ENCODE measurements at places on chromosomes 6 and 20.

DNA sequence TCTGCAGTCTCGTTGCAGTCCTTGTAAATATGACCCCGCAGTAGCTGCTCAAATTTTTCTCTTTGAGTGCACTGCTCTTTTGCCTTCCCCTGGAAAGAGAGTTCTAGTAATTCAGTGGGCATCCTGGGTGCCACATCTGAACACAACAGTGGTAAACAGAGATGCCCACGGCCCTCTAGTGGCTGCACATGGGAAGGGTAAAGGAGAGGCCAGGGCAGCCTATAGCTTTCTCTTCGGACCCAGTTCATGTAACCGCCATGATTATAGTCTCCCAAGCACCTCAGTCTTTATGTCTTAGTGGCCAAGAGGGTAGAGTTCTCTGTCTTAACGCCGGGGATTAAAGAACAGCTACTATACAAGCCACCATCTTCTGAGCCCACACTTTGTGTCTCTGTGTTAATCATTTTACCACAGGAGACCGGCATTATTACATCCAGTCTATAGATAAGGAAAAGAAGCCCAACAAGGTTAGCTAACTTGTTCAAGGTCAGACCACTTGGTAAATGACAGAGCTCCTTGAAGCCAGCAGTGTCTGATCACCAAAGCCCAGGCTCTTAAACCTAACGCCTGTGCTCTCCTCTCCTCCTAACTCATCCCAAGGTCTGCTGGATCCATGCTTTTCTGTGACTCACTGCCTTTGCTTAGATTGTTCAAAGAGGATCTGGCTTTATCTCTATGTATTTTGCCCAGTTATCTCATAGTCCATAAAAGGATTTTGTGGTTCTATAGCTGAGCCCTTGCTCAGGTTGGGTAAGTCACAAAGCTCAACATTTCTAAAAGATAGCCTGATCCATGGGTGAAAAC lies 81.8 kb downstream of the ISM1 start:
- peak; percentile 2 for DNase-seq

GRCh38 chr6:147633191-147633590 lies 124.7 kb downstream of the SAMD5 start:
- no peak for DNase-seq

DNA sequence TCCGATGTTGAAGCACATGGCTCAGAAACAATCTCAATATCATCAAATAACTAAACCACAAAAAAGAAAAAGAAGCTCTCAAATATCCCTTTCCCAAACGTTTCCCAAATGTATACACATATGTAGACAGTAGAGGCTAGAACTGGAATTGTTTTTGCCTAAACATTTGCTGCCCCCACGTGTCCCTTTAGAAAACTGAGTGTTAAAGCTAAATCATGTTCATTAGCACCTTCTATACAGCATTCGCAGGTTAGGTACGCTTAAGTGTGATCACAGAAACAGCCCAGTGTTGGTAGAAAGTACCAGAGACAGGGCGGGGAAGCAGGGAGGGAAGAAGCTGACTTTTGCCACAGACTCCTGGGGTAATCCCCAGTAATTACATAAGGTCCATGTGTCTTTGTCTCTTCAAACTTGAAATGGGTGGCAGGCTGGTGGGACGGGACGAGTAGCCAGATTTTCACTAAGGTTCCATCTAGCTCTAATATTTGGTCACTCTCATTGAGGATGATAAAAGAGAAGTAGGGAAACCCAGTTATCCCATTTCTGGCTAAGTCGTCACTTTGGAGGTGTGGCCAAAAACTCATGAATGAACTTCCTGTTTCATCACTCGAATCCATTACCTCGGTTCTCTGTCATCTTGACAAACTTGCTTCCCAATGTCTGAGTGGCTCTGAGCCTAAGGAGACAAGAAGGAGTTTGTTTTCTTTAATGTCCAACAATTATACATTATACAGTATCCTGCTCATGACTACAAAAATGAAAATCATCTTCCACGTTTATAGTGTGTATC lies 15.0 kb upstream of the TFAP2A start:
- no peak for DNase-seq

- DNase-seq: no peak
Observed at GRCh38 chr6:130516604-130517003, 150.8 kb downstream of the TMEM200A start.

- no peak for DNase-seq
Observed at GRCh38 chr6:112690497-112691202, 343.5 kb downstream of the RFPL4B start.

GRCh38 chr6:155062866-155063341 lies 67.8 kb downstream of the TIAM2 start:
- no peak for DNase-seq

GRCh38 chr6:23173234-23173633 lies 603.9 kb downstream of the HDGFL1 start:
- no peak for DNase-seq

DNA sequence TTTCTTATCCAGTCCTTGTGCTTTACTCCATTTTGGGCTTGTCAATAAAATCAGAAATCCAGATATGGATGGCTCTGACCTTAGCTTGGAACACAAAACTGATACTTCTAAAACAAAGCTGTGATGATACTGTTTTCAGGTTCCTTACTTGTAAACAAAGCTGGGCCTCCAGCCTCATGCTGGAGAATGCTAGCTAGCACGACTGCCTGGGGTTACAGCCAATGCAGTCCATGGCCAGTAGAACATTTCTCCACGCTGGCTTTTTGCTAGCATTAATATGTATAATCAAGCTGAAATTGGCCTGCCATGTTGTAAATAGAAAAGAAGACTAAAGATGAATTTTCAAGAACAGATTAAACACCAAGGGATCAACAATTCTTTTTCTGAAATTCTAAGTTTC lies 63.9 kb downstream of the MTHFD1L start:
- no peak for DNase-seq

DNA sequence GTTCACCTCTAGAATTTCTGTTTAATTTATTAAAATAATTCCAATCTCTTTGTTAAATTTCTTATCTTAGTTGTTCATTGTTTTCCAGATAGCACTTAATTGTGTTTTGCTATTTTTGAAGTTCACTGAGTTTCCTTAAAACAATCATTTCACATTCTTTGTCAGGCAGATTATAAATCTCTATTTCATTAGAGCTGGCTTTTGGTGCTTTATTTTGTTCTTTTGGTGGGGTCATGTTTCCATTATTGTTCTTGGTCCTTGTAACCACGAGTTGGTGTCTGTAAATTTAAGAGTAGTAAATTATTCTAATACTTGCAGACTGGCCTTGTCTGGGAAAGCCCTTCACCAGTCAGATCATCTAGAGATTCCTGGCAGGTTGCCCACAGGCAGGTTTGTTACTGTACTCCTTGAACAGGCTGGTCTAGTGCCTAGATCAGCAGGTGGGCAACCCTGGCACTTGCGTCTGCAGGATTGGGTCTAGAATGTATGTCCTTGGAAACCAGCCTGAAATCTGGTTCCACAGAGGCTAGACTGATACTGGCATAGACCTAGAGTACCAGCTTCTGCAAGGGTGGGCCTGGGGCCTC lies 110.4 kb downstream of the ADGB start:
- no peak for DNase-seq

- no peak for DNase-seq
Observed at GRCh38 chr20:47336129-47336754, 20.3 kb downstream of the ZMYND8 start.

DNA sequence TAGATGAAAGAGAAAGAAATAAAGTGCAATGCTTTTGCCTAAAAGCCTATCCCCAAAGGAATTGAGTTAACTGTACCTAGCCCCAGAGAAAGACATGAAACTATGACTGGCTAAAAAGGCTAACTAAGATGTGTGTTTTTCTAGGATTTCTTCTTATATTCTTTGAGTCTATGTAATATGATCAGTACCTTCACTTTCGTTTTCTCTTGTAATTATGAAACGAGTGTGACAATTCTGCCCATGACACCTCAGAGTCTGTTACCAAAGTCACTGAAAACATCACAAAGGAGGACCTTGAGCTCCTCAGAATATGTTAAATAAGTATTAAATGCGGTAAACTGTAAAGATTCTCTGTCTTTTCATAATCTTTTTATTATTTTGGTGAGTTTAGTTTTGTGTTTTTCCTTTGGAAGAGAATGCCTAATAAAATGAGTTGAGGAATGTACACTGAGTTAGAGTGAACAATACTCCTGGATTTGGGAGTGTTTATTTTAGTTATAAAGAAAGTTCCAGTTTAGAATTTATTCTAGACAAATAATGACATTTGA lies 141.3 kb downstream of the FUT9 start:
- DNase-seq: no peak

DNA sequence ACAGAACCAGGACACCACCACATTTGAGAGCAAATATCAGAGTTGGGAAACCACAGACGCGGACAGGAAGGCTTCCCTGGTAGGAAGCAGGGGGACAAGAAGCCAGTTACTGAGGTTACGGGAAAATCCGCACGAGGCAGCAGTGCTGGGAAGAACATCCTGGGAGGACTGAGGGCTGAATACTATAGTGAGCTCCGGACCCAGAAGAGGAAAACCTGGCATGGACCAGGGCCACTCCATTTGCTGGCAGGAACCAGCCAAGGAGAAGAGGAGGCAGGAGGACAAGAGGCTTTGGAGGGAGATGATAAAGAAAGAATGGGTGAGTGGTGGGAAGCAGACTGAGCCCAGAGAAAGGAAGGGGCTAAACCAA lies 6.1 kb upstream of the DSN1 start:
- no peak for DNase-seq

DNA sequence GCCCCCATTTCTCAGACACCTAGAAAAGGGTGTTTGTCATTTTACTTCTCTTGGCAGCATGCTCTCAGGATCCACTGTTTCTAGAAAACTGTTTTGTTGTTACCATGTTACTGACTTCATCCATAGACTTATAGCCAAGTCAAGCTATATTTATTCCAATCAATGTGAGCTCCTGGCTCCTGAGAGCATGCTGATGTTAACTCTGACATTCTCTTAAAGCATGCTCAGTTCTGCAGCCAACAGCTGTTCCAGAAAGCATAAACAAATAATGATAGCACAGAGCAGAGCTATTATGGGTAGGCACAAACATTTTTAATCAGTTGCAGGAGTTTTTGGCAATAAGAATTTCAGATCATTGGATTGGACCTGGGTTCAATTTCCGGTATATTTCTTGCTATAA lies 92.4 kb upstream of the CEP85L start:
- DNase-seq: no peak

DNA sequence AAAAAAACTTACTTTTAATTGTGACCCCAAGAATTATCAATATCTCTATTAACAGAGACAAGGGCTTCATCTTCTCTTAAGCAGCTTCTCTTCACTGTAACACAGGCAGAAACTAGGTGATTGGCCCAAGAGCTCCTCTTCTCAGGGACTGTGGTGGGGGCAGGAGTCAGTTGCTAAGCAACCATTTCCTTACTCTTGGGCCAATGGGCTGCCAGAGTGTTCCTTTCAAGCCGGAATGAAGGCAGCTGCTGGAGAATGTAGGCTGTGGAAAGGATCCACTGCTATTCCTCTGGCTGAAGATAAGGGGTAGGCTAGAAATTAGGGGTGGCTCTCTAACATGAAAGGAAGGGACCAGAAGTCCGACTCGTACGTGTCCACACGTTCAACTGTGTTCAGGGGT lies at the start of gene SEL1L2:
TSS of gene SEL1L2 (minus strand) at position 150 of the 400 bp plus-strand sequence. CDS start at position 70, 80 bp downstream.
- no peak for DNase-seq

DNA sequence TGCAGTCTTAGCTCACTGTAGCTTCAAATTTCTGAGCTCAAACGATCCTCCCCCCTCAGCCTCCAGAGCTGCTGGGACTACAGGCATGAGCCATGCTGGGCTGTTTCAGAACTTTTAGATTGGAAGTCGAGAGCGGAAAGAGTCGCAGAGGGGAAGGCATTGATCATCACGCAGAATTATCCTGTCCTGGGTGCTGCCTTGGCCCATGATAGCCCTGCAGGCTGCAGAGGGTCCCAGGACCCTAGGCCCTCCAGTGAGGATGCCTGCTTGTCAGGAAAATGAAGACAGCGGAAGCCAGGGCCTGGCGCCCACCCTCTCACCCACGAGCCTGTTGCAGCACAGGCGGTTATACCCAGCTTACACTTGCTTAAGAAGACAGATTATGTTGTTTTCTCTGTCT lies 9.1 kb downstream of the TMEM181 start:
- no peak for DNase-seq

GRCh38 chr6:168167431-168168315 lies 88.7 kb upstream of the FRMD1 start:
- DNase-seq: no peak

GRCh38 chr6:165987483-165988301 lies 180.0 kb downstream of the TBXT start:
- DNase-seq: no peak

DNA sequence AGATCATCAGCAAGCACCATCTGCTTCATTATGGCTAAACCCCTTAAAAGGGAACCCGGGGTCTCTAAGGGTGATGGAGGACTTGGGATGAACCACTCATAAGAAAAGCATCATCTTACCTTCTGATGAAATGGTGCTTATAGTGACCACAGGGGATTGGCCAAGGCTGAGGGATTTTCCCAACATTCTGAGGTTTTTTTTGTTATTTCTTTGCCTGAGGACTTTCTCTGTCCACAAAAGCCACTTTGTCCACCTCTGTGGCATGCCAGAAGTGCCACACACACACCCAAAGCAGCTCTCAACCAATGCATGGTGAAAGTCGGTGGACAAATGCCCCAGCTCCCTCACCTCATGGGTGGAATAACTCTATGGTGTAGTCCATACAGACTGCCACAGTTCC lies 79.3 kb upstream of the TOP1 start:
- no peak for DNase-seq

GRCh38 chr6:153208706-153209105 lies 77.6 kb upstream of the RGS17 start:
- DNase-seq: no peak

DNA sequence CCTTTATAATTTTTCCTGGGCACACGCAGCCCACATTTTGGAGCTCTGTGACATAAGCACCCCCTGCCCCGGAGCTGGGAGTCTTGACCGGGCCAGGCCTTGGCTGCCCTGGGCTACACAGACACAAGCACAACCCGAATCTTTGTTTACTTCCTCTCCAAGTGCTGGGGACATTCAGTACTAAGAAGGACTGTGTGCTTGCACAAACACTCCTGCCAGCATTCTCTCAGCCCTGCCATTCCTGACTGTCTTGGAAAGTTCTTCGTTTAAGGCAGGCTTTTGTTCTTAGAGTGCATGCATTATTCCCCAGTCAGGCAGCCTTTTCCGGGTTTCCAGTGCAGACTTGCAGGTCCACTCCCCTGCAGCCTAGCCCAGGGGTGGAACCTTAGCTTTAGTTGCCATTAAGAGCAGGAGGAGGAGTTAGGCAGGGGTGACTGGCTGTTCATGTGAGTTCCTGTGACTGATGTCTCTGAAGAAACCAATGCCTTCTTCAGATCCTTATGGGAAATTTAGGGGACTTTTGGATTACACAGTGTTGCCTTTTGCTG lies 28.6 kb downstream of the FOXO3 start:
- DNase-seq: no peak
